Stimulated activated CD4-positive, alpha-beta T cell treated with anti-CD3 and anti-CD28 coated beads, Interleukin-15, amount 100 ng/mL, for 1 hour (primary cell): ENCODE measurements at places on chromosomes 11 and 22.

DNA sequence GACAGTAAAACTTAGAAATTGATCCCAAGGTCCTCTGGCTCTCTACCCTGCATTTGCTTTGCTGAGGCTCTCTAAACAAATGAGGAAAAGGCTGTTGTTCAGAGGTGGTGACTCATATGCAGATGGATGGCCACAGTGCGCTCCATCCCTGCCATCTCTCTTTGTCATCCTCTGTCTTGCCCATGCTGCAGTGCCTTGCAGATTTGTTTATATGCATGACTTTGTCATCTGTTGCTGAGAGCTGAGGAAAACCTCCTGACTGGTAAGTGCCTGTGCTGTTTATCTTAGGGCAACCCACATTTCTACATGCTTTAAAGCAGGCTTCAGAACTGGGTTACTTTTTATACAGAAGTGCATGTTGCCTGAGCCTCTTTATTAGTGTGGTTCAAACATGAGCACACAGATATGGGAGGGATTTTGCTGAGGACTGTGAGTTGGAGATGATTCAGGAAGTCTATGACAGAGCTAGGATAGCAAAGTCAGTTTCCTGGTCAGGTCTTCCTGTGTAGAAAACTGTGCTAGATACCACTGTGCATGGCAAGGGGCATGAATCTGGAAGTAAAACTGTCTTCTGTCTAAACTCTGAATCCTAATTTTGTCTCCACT, 57.4 kb downstream of the JAM3 start:
- no peak for DNase-seq

DNA sequence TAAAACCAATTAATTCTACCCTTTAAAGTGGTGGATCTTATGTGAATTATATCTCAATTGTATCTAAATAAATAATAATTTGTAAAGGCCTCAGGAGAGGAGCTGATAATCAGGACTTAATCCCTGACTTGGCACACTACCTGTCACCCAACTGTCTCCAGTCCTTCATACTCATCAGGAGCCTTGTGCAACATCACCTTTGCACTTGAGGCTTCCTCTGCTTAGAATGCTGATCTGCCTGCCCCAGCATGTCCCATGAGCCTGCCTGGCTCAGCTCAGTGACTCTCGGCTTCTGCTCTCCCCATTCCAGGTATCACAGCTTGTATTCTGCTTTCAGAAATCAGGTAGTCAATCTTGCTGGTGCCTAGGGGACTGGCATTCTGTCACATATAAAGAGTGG, 43.9 kb upstream of the PRODH start:
- DNase-seq = no peak

DNA sequence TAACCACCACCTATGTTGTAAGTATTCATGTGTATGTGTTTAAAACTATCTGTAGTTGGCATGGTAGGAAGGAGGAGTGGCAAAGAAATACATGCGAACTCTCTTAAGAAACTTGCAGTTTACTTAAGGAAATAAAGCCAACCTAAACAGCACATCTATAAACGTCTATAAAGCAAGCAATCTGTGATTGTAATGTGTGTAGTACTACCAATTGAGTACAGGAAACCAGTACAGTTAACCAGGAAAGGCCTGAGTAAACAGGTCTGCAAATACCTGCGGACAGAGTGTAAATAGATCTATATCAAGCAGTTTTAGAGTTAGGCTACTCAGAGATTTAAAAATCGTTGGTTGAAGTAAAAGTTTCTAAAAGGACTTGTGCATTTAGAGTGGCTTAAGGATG, 59.5 kb upstream of the AMOTL1 start:
- no peak for DNase-seq

DNA sequence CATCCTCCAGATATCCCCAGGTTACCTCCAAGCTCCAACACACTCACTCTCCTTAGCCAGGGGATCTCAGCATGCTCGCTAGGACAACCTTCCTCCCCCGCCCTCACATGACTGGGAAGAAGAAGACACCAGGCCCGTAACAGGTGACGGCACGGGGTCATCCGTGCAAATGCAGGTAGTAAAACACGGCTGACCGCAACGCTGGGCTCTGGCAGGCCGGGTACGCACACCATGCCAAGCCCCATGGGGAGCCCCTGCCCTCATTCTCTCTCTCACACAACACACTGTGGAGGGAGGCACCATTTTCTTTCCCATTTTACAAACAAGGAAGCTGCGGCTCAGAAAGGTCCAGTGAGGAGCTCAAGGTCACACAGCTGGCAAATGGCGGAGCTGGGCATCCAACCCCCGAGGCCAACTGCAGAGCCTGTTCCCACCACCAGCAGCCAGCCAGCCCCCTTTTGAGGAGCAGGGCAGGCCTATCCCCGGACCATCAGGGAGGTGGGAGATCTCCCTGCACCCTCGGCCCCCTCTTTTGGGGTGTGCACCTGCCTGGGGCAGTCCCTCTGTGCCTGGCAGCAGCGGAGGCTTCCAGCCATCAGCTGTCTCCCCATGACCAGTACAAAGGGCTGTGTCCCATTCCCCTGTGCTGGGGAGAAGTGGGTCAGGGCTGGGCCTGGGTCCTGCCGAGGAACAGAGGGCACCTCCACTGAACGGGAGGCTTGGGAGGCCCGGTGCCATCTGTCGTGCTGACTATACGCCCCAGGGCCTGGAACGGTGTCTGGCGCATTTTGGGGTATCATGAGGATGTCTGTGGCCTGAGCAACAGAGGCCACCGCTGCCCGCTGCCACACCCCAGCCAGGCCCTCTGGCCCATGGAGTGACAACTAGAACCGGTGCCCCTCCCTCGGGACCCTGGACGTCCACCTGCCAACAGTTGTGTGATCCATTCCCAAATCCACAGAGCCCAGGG, 280.9 kb downstream of the CTTN start:
- DNase-seq = no peak

DNA sequence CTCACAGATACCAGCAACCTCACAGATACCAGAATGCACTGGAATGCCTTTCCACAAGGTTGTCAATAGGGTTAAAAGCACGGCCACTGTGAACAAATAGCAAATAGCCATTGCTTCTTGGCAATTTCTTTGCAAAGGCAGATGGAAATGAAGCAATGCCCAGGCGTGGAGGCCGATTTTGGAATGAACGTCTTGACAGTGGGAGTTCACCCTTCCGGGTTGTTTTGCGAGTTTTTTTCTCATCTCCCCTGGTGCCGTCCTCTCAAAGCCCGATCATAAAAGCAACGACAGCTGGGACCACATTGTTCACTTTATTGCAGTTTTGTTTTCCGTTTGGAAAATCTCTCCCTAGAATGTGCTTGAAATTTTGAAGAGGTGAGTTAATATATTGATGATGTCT, 38.0 kb upstream of the CD82 start:
- DNase-seq = no peak

DNA sequence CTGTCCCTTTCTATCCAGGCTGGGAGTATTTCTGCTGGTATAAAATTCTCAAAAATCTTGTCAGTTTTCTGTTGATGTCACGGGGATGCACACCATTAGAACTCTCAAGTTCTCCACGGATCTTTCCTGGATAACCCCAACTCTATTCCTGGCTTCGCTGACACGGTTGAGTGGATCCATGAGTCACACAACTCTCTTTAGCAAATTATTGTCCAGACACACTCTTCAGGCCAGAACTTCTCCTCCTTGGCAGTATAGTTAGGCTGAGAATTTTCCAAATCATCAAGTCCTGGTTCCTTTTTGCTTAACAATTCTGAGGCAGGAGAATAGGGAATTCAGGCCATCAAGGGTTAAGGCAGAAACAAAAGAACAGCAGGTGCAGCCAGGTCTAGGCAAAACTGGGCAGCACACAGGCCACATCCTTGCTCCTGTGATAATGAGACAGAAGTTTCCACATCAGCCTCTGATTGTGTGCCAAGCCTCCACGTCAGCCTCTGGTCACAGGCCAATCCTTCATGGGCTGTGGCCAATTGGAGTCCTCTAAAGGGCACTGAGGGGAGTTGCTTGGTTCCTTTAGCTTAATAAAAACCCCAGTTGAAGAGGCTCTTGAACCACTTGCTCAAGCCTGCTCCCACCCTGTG, 5.7 kb upstream of the ACAT1 start:
- no peak for DNase-seq

GRCh38 chr22:19430890-19431541, 517 bp downstream of the HIRA start:
- DNase-seq = no peak

DNA sequence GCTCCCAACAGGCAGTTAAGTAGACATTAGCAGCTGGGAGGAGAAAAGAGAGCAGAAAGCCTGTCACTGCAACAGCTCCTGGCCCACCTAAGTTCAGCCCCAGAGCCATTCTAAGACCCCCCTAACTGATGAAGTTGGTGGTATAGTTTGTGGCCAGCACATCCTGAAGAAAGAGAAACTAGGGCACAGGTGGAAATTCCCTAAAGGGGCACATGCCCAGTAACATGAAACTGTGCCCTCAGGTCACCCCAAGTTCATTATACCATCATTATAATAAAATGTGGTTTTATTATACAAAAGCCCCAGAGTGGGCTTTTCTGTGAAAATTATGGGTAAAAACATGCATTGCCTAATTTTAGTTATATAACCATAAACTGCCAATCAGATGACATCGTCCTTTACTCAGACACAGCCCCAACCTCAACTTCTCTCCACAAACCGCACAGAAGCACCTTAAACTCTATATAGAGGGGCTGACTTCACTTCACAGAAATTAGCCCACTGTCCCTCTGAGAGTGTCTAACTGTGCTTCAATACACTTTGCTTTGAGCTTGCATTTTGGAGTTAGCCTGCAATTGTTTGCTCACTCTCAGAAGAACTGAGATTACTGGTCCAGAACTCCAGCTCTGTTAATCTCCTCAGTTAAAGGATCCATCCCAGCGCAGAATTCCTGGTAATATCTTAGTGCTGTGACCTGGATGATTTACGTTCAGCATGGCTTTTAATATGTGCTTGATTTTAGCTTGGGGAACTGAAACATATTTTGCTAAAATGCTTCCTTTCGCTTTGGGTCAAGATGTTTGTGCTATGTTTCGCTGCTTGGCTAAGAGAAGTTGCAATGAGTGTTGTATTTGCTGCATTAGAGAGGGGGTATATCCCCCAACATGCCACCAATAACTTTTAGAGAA, 1.8 kb upstream of the APOL3 start:
- DNase-seq = no peak

DNA sequence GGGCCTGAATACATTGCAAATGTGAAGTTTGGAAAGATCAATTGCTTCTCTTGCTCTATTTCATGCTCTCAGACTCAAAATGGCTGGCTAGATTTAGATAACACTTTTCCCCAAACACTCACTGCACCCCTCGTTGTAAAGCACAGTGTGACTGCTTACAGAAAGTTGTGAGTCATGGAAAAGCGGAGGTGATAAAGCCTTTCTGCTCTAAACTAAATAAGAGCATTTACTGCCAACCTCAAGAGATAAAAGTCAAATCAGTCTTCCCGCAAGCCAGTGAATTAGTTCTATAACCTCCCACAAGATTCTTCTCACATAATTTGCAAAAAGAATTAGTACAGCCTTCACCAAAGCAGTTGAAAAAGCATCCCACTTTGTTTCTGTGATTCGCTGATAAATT, 168.7 kb downstream of the WT1 start:
- DNase-seq = no peak

DNA sequence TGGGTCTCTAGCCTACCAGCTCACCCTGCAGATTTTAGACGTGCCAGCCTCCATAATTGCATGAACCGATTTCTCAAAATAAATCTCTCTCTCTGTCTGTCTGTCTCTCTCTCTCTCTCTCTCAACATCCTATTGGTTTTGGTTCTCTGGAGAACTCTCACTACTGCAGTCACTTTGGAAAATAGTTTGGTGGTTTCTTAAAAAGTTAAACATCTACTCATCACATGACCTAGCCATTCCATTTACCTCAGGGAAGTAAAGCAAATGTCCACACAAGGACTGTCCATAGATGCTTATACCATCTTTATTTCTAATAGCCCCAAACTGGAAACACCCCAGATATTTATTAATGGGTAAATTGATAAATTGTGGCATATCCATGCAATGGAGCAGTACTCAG, 119.5 kb downstream of the SNX19 start:
- no peak for DNase-seq
